LoVo (cell line): ENCODE measurements at places on chromosomes 16 and 17.

DNA sequence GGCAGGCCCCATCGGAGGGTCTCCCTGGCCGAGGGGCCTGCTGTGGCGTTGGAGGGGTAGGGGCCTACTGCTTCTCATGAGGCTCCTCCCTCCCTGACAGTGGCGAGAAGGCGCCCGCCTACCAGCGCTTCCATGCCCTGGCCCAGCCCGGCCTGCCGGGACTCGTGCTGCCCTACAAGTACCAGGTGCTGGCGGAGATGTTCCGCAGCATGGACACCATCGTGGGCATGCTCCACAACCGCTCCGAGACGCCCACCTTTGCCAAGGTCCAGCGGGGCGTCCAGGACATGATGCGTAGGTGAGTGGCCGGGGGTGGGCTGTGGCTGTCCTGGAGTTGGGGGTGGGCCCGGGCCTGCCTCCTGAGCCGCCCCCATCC is 1.7 kb downstream of the CDT1 start:
- no peak for DNase-seq

DNA sequence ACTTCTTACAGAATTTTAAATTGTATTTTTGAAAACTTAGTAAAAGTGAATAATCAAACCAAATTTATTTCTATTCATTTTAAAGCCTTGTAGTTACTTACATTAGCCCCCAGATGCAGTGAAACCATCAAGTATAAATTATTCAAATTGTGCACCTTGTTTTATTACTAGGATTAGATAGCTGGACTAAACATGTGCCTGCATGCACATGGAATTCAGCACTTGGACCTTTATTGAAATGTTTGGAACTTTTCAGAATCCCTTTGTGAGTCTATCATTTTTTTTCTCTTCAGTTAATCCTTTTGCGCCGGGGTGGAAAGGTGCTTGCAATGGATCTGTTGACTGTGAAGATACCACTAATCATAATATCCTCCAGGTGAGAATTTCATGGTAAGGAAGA is 4.7 kb downstream of the ZPBP2 start:
- peak; percentile 43 for DNase-seq

- DNase-seq, result no peak
Measured at GRCh38 chr17:50540560-50541401, 6.2 kb upstream of the SPATA20 start.

- no peak for DNase-seq
Measured at GRCh38 chr16:22659933-22660332, 149.2 kb downstream of the NPIPB5 start.

DNA sequence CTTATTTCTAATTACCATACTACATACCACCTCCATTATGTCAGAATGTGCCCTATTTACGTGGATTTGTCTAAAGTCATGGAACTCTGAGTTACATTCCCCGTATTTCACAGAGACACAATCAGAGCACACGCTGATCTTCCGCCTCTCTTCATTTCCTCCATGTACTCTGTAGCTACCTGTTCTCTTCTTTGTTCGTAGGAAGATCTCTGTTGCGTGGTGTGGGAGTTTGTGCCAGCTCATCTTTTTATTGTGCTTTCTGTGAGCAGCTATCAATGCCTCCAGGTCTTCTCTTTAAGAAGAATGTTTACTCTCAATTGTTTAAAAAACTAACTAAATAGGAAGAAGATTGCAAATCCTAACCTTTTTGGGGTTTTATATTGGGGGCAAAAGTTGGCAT is 26.9 kb downstream of the NLRC5 start:
- DNase-seq, result no peak

DNA sequence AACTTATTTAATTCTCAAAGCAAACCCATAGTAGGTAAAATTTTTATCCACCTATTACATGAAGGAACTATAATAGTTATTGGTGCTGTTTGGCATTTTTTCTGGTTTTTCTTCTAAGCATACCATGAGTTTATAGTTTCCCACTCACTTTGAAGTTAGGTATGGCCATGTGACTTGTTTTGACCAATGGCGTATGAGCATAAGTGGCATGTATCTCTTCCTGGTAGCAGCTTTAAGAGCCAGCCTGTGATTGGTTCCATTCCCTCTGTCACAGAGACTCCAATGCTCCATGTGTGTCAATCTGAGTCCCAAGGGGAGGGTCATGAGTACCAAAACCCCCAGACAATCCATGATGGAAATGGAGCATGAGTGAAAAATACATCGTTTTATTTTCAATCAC is 282.9 kb upstream of the N4BP1 start:
- no peak for DNase-seq
